ENCODE measurements at places on chromosomes 5 and 9.

- no peak for DNase-seq
Measured at GRCh38 chr9:130482463-130482862, 37.7 kb downstream of the ASS1 start.

DNA sequence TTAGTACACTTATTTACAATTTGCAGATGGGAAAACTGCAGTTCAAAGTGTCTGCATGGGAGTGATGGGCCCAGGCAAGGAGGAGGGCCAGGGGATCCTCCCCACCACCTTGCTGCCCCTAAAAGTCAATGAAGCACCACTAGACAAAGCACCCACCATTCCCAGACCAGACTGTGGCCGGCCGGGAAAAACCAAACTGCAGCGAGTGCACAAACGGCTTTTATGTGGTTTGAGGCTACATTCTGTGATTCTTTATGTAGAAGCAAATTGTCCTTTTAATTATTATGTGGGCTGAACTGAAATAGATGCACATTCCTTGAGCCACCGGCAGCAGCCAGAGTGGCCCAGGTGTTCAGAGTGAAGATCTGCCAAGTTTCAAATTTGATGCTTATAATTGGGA, 585.3 kb upstream of the KLF4 start:
- DNase-seq = no peak

DNA sequence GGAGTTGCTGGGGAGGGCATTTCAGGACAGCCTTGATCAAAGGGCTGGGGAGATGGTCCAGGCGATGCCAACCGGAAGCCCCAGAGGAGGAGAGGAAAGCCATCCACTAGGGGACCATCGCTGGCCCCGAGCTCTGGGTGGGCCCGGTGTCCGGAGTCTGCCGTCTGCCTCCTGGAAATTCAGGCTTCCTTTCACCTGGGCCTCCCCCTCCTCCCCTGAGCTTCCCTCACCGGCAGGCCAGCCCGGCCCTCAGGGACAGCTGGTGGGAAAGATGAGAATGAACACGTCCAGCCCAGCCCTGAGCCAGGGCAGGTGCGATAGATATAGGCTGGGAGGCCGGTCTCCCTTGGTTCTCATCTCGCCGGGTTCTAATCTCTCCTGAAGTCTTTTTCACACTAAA, 17.2 kb downstream of the IRX4 start:
- DNase-seq = no peak

DNA sequence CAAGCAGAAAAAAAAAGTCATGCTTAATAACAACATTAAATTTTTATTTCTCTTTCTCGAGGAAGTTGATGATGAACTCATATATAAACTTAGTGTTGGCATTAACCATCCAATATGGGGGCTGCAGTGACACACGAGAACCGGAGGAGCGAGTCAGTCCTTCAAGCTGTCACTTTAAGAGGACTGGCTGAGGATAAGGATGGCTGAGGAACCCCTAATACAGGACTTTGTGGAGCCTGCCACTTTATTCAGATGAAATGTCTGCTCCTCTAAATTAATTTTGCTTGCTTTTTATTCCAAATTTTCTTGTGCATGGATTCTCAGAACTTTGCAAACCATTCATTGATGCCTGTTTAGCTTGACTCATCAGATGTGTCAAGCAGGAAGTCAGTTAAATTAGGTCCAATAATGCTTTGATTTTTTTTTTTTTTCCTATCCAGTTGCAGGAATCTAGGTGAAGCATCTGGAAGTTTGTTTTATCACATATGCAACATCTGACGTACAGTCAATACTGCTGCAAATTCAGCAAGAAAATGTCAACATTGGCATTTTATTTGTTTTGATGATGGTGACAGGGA, 144.2 kb upstream of the COL5A1 start:
- DNase-seq = no peak

GRCh38 chr9:117232281-117232680, 182.6 kb downstream of the ASTN2 start:
- no peak for DNase-seq

DNA sequence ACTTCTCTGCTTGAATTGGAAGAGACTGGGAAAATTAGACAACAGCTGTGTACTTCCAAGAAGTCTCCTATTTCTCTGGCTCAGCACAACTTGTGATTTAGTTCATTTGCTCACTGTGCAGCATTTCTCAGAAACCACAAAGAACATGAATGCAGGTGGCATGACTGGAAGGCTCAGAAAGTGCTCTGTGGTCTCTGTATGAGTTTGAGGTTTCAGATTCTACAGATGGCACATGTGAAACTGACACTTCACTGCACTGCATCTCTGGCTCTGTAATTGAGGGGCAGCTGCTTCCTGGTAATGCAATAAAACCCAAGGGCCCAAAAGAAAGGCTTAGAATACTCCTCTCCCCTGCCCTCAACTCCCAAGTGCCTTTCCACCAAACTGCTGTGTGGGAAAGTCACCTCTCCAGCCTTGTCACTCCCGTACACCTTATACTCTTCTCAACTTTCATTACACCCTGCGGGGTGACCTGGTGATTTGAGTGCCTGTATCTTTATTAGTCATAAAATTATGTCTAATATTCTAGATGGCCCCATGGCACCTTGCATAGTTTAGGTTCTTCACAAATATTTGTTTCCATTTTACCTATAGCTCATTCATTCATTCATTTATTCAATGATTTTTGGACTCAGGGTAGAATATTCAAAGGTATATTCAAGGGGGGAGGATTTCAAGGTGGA, 82.5 kb downstream of the ESM1 start:
- DNase-seq = no peak

DNA sequence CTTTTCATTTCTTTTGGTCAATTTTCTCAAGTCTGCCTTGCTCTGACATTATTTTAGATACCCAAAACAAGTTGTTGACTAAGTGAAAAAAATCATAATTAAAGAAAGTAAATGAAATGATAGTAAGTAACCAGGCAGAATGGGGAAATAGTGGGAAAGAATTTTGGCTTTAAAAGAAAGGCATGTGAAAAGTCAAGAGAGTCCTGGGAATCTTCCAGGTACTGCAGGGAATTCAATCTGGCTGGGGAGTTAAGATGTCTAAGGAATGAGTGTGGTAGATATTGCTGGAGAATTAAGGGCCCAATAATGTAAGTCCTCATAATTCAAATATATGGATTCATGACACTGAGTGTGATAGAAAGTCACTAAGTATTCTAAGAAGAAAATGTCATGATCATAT, 123.1 kb upstream of the PAPPA start:
- no peak for DNase-seq

GRCh38 chr5:146013761-146014160, 77.4 kb downstream of the SH3RF2 start:
- DNase-seq = no peak

DNA sequence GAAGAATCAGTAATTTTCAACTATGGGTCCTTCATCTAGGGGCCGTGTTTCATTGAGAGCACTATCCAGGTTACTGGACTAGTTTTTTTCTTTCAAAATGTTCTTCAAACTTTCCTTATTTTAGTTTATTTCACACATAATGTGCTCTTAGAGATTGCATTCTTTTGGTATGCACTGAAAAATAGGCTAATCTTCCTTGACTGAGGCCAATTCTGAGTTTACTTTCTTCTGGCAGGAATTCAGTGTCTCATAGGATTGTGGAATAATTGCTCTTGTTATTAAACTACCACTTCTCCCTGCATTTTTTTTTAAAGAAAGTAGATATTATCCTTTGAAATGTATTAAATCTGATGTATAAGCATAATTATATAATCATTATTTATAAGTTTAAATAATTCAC, 624.5 kb downstream of the RAB3C start:
- DNase-seq = no peak

DNA sequence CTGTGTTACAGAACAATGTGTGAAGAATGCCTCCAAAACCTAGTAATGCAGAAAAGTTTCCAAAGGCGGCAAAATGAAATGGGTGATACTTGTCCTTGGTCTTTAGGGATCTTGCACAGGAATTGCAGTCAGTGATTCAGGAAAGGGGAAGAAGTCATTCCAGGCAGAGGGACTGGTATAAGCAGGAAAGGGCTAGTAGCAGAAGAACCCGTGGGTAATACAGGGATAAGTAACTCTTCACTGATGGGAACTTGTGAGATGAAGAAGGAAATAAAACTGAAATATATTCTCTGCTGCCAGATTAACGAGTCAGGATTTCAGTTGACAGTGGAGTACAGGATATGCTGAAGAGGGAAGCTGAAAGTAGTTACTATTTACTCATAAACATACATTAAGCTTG, 1.2 kb downstream of the SRFBP1 start:
- DNase-seq = no peak

DNA sequence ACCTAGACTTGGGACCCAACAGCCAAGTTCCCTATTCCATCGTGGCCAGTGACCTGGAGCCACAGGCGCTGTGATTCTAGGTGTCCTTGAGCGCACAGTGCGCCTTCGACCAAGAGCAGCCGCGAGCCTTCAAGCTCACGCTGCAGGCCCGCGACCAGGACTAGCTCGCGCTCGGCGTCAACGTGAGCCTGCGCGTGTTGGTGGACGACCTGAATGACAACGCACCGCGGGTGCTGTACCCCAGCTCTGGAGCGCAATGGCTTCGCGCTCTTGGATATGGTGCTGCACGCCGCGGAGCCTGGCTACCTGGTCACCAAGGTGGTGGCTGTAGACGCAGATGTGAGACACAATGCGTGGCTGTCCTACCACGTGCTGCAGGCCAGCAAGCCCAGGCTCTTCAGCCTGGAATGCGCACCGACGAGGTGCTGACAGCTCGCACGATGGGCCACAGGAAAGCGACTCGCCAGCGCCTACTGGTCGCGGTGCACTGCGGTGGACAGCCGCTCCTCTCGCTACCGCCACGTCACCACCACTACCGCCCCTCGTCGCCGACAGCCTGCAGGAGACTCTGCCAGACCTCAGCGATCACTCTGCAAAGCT, 11.4 kb downstream of the PCDHGA12 start:
- DNase-seq = no peak

DNA sequence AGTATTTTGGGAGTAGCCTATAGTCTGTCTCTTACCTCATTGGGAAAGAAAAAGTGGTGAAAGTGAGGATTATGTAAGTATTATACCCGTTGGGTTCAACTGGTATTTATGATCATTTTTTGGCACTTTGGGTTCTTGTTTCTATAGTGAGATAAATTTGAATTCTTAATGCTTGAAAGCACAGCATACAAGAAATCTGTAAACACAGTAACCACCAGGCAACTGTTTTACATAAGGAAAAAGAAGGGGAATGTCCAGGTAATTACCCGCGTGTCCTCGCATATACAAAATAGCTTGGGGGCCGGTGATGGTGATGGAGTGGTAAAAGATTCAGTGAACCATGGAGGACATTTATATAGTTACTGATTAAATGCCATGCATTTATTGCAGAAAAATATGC, 60.5 kb downstream of the BASP1 start:
- no peak for DNase-seq

GRCh38 chr5:134003064-134003816, 1.5 kb downstream of the VDAC1 start:
- no peak for DNase-seq

DNA sequence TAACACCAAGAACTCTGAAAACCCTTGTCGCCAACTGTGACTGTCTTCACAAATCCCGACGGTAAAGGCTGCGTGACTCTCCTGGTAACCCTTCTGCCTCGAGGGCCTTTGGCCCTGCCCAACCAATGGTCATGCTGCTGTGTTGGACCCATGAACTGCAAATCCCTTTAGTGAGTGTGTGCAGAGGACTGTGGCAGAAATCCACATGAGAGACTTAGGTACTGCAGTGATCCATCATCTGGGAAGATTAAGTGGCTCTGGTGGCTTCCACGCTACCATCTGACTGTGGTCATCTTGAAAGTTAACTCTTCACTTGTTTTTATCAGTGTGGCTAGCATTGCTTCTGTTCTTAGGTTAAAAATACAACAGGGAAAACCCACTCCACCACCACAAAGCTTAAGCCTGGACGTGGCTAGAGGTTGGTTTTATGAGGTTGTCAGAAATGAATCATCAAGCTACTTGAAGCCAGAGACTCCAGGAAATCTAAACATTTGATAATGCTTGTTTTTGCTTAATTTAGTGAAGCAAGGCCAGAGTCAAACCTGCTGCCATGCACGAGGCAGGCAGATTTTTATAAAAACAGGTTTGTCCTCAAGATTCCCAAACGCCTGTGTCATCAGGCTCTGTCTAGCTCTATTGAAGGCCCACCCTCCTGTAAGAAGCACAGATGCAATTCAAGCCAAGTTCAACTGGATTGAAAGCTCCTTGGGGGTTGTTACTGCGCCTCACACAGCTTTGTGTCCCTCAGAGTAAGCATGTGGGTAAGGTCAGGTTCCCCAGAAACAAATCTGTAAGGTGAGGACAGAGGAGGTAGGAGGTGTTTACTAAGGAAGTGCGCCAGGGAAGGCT, 52.7 kb upstream of the ERCC6L2 start:
- DNase-seq = no peak

- DNase-seq = no peak
Measured at GRCh38 chr9:69671879-69672595, at the start of gene APBA1. TSS of gene APBA1 (minus strand) at chr9:69672371.

GRCh38 chr5:155260798-155261197, 247.2 kb downstream of the KIF4B start:
- DNase-seq = no peak

GRCh38 chr5:171149333-171149732, 159.7 kb upstream of the TLX3 start:
- no peak for DNase-seq

- no peak for DNase-seq
Measured at GRCh38 chr9:129649726-129650679, 8.1 kb upstream of the ASB6 start.

GRCh38 chr5:16315501-16315900, 135.9 kb upstream of the MARCHF11 start:
- no peak for DNase-seq

DNA sequence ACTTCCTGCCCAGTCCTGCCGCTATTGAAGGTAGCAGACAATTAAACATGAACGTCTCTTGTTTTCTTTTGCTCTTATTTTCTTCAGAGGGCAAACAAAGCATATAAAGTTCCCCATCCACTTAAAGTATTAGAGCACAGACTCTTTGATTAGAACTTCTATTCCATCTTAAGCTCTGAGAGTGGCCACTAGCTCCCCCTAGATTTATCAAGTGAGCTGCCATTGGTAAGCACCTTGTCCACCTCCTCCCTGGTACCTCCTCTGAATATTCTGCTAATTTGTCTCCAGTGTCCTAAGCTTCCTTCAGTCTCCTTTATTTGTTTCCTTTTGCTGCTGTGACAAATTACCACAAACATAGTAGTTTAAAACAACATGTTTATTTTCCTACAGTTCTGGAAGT, 264.3 kb upstream of the KCNN2 start:
- no peak for DNase-seq

DNA sequence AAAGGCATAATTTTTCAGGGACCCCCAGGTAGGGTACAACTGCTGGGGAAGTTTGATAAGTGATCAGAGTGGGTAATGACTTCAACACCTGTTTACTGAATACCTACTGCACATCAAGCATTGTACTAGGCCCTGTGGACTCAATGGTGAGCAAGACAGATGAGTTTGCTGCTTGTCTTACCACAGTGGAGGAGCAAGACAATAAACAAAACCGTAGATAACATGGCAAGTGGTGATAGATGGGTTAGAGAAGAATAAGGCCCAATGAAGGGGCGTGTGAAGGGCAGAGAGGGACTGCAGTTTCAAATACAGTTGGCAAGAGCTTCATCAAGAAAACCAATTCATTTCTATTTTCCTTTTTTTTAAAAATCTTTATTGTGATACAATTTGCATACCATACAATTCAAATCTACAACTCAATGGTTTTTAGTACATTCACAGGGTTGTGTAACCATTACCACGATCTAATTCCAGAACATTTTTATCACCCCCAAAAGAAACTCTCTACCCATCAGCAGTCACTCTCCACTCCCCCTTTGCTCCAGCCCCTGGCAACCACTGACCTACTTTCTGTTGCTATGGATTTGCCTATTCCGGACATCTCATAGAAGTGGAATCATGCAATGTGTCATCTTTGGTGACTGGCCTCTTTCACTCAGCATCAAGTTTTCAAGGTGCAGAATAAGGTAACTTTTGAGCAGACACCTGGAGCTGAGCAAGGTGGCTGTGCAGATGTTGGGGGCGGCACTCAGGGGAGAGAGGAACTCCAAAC, 31.9 kb upstream of the HAND1 start:
- no peak for DNase-seq
